ENCODE measurements at places on chromosomes 4 and X.
A peak's percentile ranks its signal among the peaks of the same experiment; 100 is the strongest.

- DNase-seq: no peak
Observed at GRCh38 chr4:70505151-70505748, 13.1 kb upstream of the AMTN start.

- DNase-seq: no peak
Observed at GRCh38 chrX:79719568-79720231, 294.9 kb upstream of the TBX22 start.

DNA sequence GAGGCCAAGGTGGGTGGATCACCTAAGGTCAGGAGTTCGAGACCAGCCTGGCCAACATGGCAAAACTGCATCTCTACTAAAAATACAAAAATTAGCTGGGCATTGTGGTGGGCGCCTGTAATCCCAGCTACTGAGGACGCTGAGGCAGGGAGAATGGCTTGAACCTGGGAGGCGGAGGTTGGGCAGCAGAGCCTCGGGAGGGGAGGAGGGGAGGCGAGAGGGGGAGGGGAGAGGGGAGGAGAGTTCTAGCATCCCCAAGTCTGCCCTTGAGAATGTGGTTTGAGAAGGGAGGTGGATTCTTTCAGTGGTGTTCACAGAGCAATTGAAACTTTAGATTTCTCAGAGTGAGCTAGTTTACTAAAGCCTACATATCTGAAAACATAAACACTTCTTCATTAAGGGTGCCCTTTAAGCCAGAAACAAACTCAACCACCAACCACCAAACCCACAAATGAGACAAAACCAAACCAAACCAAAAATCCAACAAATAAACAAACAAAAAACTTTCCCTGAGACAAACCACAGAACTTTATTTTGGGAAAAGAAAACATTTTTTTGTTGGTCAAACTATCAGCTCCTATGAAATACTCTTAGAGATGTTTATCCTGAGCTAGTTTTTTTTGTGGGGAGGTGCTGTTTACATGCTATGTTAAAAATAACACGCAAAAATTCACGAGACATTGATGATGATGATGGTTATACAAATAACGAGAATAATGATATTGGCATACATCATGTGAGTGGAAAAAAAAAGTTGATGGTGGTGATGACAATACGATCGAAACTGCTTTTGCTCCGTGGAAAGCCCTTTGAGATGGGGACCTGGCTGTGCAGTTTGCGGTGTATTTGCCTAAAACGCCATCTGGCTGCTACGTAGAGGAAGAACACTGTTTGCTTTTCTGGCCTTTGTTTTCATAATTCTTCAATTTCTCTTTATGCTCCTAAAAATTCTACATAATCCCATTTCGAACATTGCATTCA is 98.2 kb upstream of the PRKX start:
- DNase-seq: no peak

- no peak for DNase-seq
Observed at GRCh38 chr4:182238355-182238931, 4.8 kb upstream of the TENM3 start.

GRCh38 chr4:30815685-30816084 is 95.5 kb downstream of the PCDH7 start:
- DNase-seq: no peak

- DNase-seq: no peak
Observed at GRCh38 chr4:88320780-88321373, 36.5 kb upstream of the PPM1K start.

DNA sequence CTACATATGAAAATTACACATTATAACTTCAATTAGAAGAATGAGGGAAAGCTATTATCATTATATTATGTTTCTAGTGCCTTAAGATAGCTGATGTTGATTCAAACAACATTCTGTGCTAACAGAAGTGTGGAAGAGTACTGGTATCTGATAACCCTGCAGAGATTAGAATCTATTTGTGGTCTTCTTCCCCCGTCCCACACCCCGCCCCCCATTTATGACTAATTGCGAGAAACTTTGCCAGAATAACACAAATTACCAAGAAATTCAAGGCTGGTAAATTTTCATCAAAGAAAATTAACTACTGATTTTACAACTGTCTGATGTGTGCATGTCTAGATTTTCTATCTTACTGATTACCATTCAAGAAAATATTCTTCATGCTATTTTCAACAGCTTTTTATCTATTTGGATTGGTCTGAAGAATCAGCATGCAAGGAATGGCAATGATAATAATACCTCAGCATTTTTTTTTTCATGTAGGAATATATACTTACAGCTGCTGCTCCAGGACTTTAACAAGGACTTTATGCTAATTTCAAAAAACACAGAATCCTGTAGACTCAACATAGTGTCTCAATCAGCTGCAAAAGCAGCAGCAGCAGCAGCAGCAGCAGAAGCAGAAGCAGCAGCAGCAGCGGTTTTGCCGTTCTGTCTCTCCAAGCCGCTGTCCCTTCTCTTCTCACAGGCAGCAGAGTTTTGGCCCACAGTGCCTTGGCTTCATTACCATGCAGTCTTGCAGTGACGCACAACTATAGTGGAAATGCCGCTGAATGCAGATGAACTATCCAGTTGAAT is 126.7 kb downstream of the FRYL start:
- no peak for DNase-seq

GRCh38 chr4:183287677-183288076 is 32.4 kb downstream of the CLDN22 start:
- DNase-seq: no peak

GRCh38 chrX:135086197-135086854 is 34.0 kb downstream of the ETDB start:
- DNase-seq: no peak

GRCh38 chr4:83219344-83220331 is 65.0 kb downstream of the COQ2 start:
- DNase-seq: no peak

GRCh38 chrX:13775837-13776236 is 41.1 kb downstream of the GPM6B start:
- no peak for DNase-seq

GRCh38 chr4:111228874-111229273 is 606.0 kb upstream of the PITX2 start:
- no peak for DNase-seq

GRCh38 chr4:94345266-94345665 is 2.6 kb upstream of the HPGDS start:
- DNase-seq: no peak

- DNase-seq: no peak
Observed at GRCh38 chr4:132504438-132504837, 644.7 kb upstream of the PCDH10 start.

- peak; percentile 23 for DNase-seq
Observed at GRCh38 chrX:71622576-71623450, 4.5 kb upstream of the CXCR3 start.

GRCh38 chr4:24169956-24170355 is 280.1 kb upstream of the PPARGC1A start:
- DNase-seq: no peak

DNA sequence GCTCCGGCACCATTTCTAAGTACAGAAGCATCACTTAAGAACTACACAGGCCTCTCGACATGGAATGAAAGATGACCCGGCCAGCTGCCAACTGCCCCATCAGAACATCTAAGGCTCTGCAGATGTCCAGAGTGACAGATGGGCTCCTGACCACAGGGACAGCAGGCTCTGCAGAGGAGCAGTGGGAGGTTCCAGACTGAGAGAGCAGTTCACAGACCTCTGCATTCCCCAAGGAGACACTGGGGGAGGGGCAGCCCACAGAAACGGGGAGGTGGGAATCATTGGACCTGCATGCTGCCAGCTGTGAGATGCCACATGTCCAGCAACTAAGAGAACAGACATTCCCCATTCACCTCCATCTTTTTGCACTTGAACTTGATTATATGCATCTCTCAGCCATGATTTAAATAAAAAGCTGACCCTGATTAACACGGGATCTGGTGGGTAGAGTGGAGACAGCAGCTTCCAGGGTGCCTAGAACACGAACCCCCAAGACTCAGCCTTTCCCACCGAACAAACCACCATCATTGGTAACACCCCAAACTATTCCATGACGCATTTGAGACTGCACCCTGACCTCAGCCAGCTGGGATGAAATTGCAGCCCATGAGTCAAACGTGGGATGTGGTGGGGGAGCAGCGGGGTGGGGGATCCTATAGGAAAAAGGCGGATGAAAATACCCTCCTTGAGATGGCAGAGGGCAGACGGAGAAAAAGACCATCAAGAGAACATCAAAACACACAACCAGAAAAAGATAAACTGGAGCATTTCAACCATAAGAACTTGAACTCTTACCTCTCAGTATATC is 47.2 kb downstream of the AFAP1 start:
- DNase-seq: no peak

DNA sequence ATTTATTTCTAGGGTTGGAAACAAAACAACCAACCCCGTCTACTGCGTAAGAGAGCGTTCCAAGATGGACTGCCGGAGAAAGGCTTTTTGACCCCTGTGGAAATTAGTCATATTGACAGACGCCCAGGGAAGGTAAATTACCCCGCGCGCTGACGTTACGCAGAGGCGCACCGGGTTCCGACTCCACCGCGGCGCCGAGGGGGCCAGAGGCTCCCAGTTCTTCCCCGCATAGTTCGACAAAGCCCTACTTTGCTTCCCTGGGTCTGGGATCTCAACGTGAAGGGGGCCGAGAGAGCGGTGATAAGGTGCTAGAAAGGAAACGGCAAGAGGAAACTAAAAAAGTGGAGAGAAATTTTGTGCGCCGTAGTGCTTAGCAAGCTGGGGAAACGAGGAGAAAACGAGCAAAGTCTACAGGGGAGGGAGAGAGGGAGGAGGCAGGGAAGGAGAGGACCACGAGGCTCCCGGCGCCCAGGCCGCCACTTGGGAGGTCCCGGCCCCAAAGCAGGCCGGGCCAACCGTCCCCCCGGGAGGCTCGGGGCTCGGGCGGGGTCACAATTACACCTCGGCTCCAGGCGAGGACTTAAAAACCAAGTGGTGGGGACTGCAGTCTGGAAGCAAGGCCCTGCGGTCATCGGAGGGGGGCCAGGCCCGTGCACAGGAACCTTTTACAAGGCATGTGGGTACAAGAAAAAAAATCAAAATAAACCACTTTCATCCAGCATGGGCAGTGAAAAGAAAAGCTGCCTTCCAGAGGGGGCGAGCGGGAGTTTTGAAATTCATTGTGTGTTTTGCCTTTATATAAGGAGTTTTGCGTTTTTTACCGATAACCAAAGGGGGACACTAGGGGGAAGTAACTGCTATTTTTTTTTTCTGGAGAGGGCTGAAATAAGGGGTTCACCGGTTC is 13.2 kb downstream of the HAND2 start:
- DNase-seq: no peak

- DNase-seq: no peak
Observed at GRCh38 chr4:177938226-177938625, 496.0 kb upstream of the AGA start.

All from fibroblast of skin of left biceps (primary cell).